NCI-H1105 treated with DMSO at 0.1 percent for 48 hours (cell line): ENCODE measurements at places on chromosomes 11 and 22.

DNA sequence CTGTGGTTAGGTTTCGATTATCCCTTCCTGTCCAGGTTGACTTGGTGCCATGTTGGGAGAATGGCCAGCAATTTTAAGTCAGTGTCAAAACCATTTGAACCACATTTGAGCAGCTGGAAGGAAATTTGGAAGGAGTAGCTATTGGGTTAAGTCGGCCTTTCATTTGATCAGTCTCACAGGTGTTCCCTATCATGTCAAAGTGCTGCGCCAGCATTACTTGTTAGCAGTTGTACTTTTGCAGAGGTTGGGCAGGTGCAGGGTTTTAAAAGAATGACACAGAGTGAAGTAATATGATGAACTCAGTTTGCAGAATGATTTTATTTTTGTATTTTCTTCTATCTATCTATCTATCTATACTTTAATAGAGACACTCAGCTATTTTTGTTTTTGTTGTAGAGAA, 6.4 kb upstream of the TYMP start:
- no peak for DNase-seq

- no peak for DNase-seq
Observed at GRCh38 chr11:34850334-34850733, 65.8 kb downstream of the APIP start.

GRCh38 chr11:1917523-1918435, 1.7 kb upstream of the TNNT3 start:
- DNase-seq = no peak

GRCh38 chr11:122882857-122883645, 492 bp downstream of the JHY start:
- peak; percentile 71 for DNase-seq

GRCh38 chr11:42112866-42113265, 653.4 kb upstream of the LRRC4C start:
- DNase-seq = no peak

- no peak for DNase-seq
Observed at GRCh38 chr11:59144096-59144495, 1.4 kb downstream of the FAM111A start.

- DNase-seq = no peak
Observed at GRCh38 chr11:105774899-105775298, 165.0 kb downstream of the GRIA4 start.

DNA sequence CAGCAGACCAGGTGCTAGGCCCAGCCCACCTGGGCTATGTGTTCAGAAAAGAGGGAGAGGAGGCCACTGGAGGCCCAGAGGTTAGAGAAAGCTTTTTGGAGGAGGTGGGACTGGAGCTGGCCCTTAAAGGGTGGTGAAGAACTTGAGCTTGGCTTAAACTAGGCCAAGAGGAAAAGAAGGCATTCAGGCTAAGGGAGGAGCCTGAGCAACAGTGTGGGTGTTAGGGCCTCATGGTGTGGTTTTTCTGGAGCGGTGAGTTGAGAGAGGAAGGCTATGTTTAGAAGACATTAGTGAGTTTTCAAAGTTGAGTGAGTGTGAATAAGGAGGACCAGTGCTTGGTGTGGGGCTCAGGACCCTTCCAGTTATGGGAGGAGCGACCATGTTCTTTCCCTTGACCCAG, 6.2 kb downstream of the TAF6L start:
- DNase-seq = no peak

DNA sequence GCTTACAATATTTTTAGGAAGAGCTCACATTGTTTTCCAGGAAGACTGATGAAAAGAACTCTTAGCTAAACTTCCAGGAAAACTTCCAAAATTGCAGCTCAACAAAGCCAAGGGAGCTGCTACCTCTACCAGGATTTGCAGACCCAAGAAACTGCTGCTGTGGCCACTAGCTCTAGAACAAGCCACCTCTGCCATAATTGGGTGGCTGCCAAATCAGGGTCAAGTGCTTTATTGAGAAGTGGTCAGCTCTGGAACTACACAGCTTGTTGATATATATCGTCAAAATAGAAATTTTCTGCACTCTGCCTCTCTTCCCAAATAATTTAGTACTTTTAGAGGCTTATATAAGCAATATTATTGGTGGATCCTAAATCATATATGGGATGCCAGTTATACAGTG, 371.8 kb upstream of the CHORDC1 start:
- no peak for DNase-seq

DNA sequence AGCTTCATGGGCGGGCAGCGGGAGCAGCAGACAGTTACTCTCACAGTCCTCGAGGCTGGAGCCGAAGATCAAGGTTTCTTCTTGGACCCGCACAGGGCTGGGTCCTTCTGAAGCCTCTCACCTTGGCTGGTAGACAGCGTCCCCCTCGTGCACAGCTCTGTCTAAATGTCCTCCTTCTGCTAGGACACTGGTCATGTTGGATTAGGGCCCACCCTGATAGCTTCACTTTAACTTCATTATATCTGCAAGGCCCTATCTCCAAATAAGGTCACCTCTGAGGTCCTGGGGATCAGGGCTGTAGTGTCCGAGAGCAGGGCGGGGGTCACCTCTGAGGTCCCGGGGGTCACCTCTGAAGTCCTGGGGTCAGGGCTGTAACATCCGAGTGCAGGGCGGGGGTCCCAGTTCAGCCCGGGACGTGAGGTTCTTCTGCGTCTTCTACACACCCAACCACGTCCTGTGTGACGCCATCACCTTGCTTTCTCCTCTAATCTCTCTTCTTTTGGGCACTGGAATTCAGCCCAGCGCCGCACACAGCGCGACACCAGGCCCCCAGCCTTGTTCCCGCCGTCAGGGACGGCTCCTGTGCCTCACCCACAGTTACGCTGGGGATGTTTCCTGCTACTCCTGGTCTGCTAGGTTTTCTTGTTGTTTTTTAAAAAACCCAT, 34.1 kb upstream of the TOLLIP start:
- DNase-seq = no peak

GRCh38 chr11:103110391-103110790, 1.2 kb downstream of the DYNC2H1 start:
- peak; percentile 7 for DNase-seq
